ENCODE measurements at places on chromosomes 7 and 10. TPM values are rescaled to one million over a fixed set of nuclear protein-coding genes. Genes with fewer than 3 reads are reported as not detected.

Gene ZNF22
- 34.9 TPM for total RNA-seq

Gene KNDC1
- total RNA-seq = 3.1 TPM

Gene MYL7
- total RNA-seq = not detected

Gene NRCAM
- 194 TPM for total RNA-seq

Gene FGL2
- total RNA-seq = 19.1 TPM

Gene PAPSS2
- 4.4 TPM for total RNA-seq

Gene PRXL2A
- 36.8 TPM for total RNA-seq

Gene ACTL6B
- 58.7 TPM for total RNA-seq

Gene UBE2D4
- total RNA-seq = 16.2 TPM

Gene PLXNA4
- total RNA-seq = 20.4 TPM

Gene CALU
- 44.6 TPM for total RNA-seq

DNA sequence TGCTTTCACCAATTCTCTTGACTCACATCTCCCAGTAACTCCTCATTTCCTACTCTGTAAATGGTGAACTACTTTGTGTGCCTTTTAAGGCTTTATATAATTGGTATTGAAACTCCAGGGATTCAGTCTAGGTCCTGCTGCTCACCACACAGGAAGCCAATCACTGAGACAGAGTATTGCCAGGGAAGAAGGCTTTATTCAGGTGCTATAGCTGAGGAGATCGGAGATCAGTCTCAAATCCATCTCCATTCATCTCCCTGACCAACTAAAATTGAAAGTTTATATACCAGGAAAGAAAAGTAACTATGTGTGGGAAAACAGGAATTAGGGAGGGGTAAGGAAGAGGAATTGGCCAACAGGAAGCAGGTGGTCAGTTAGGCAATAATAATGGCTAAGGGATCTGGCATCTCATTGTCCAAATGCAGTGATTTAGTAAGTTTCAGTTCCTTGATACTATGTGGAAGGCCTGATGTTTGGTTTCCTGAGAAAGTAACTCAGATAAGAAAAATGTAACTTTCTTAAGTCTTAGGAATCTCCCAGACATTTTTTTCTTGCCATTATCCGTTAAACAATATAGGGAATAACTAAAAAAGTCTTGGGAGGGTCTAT lies 10.2 kb upstream of the SDHAF3 start:
- no peak for DNase-seq

GRCh38 chr10:122990278-122990677 lies 10.1 kb downstream of the PSTK start:
- DNase-seq = no peak

GRCh38 chr10:93334901-93335327 lies 147.2 kb downstream of the MYOF start:
- DNase-seq = no peak

DNA sequence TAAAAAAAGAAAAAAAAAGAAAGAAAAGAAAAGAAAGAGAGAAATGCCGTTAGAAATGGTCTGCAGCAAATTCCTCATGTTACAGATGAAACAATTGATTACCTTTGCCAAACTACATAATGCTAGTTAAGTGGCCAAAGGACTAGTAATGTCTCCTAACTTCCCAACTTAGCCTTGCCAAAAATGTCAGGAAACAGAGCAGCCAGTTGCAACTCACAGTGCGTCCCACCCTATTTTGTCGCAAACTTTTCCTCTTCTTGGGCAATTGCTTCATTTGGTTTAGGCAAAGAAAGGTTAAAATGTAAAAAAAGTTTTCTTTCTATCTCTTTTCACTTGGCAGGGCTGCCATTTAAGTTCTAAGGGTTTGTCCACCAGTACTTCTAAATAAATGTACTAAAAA lies 53.1 kb downstream of the APBB1IP start:
- DNase-seq = no peak

GRCh38 chr7:27693794-27694193 lies 31.1 kb upstream of the HIBADH start:
- DNase-seq = no peak

DNA sequence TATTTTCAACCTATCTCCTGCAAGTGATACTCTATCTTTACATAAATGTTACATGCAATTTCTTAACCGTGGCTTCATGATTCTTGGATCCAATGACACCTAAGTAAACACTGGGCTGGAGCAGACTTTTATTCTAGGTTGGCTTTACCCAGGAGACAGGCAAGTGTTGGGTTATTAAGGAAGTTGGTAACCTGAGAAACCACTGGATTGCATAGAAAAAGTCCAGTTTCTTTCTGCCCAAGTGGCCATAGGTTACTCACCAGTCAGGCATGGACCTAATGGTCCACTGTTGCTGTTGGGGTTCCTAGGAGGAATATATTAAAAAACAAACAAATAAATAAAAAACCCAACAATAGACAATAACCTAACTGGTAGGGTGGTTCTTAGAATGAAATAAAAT lies 112.8 kb downstream of the SEMA3D start:
- no peak for DNase-seq

- DNase-seq = no peak
Observed at GRCh38 chr7:91949221-91950009, 8.8 kb downstream of the AKAP9 start.

GRCh38 chr10:48600645-48601505 lies 4.0 kb downstream of the ARHGAP22 start:
- DNase-seq = peak; percentile 67

- no peak for DNase-seq
Observed at GRCh38 chr10:75922435-75922834, 491.0 kb downstream of the LRMDA start.

GRCh38 chr10:129344731-129345355 lies 122.2 kb upstream of the MGMT start:
- DNase-seq = no peak

GRCh38 chr10:73850863-73851461 lies 23.4 kb downstream of the CAMK2G start:
- no peak for DNase-seq
